DMS153 (cell line): ENCODE measurements at places on chromosomes 3 and 15.

GRCh38 chr15:66865622-66866611, 163.9 kb downstream of the SMAD6 start:
- no peak for DNase-seq

- DNase-seq, result no peak
Measured at GRCh38 chr3:133169331-133170068, 131.3 kb downstream of the TMEM108 start.

DNA sequence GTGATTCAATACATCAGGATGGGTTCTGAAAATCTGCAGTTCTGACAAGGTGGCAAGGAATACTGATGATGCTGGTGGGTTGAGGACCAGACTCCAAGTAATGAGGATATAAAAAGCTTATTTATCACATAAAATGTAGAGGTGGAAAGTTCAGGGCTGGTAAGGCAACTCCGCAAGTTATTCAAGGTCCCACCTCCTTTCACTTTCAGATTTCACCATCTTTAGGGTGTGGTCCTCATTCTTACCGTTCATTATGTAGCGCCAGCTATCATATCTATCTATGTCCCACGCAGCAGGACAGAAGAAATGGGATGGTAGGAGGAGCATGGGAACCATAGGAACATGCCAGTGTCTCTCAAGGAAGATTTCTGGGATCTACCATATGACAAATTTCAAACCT, 80.3 kb downstream of the IL1RAP start:
- DNase-seq, result no peak

GRCh38 chr15:95247071-95247984, 1016.0 kb downstream of the MCTP2 start:
- DNase-seq, result no peak

- no peak for DNase-seq
Measured at GRCh38 chr3:43970920-43971319, 270.8 kb upstream of the TOPAZ1 start.

DNA sequence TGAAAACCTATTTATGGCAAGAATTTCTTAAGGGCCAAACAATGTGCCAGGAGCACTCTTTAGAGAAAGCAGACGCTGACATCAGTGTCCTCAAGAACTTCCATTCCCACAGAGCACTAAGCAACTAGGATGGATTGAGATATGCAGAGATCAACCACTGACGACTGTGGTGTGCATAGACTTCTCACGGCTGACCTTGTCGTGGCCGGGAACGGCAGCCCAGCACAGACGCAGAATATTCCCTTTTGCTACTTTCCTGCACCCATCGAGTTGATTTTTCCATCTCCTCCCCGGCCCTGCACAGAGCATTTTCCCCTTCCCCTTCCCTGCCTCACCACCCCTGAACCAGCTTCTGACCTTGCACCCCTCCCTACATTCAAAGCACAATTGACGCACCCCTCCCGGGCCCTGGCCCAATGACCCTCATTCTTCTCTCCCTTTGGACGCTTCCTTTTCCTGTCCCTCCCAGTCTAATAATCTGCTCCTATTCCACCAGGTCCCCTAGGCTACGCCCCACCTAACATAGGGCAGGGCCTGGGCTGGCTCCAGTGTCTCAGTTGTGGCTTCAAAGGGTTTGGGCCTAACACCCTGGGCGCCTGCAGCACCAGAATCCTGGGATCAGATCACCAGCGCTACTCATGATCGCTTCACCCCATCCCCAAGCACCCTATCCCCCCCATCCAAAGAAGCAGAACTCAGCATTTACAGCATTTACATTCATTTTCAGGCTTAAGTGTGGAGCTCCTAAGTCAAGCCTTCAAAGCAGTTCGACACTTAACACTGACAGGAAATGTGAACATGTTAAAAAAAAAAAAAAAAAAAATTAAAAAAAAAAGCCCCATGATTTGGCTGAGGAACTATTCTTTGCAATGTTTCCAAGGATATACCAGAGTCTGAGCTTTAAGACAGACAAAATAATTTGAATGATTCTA, 151.2 kb downstream of the FOXP1 start:
- no peak for DNase-seq

DNA sequence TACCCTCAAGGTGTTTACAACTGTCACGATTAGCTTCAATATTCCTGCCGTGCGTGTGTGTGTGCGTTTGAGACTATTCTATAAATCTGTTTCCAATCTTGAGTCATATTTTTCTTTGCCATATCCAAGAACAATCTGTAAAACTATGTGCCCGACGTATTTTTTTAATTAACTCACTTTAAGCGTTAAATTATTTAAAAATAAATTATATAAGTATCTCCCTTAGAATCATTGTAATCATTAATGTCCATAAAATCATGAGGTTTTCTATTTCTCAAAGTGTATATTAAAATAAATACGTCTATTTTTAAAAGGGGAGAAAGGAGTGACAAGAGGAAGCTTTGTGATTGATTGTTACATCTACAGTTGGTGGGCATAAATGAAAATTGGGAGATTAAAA, 2.9 kb downstream of the SETMAR start:
- no peak for DNase-seq

DNA sequence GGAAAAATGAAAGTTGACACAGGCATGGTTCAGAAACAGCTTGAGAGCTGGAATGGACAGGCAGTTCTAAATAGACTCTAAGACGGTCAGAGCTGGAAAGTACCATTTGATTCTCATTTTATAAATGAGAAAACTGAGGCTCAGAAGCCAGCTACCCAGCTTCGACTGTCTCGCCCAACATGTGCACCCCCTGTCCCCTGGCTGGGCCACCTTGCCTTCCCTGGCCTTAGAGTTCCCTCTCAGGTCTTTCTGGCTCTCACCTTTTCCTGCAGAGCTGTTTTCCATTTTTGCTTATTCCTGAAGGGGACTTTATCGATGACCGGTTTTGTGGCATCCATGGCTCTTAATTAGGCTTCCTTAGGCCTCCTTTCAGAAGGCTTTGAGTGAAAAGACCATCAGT, 17.3 kb upstream of the DOCK3 start:
- DNase-seq, result no peak

GRCh38 chr3:180802837-180803236, 109.6 kb upstream of the FXR1 start:
- peak; percentile 24 for DNase-seq

DNA sequence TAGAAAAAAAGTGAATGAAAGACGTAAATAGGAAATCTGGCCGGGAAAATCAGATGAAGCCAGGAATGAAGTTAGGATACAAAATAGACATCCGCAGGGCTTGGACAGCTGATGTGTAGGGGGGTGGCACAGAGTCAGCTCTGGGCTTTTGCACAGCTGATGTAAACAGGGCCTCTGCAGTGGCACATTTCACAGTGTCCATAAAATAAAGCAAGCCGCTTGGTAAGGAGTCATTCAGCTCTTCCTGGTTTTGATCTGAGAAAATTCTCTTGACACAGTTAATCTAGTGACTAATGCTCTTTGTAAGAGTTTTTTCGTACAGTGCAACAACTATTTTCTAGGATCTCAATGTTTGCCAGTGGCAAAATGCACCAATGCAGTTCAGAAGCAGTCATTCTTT, 153.3 kb downstream of the USP13 start:
- DNase-seq, result no peak

GRCh38 chr3:8363200-8363599, 138.4 kb upstream of the LMCD1 start:
- DNase-seq, result no peak
